Esophagus muscularis mucosa (tissue), 4 donors: ENCODE measurements at places on chromosomes 3 and 15.

GRCh38 chr3:132273036-132273435 lies 44.2 kb upstream of the ACP3 start:
- DNase-seq = no peak

- peak; percentile 45 for DNase-seq
These were observed 390.6 kb upstream of the WNT5A start for GRCh38 chr3:55877703-55878102.

DNA sequence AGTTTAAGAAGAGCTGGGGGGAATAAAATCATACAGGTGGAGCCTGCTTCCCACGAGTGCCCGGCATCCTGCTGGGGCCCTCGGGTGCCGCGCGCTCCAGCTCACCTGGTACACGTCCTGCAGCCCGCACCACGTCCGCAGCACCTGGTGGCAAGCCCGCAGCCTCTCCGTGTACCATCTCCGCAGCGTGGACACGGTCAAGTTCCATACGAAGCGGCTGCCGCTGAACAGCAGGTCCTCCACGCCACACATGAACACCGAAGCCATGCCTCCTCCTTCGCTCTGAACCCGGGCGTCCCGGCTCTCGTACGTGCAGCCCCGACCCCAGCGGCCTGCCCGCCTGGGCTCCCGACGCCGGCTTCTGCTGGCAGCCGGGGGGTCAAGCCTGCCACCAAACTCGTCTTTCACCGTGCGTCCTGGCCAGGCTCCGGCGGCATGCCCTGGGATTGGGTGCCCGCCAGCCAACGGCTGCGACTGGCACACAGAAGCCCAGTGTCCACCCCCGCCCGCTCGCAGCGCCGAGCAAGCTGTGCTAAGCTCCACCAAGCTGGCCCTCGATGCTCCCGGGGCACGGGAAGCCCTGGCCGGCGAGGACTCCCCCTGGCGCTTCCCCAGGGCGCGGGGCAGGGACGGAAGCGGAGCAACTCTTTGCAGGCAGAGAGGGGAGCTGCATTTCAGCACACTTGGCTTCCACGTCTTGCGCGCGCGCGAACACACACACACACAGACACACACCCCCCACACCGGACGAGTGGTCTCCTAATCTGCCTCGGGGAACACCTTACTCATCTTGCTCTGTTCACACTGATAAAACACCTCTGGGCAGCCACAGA lies at the start of gene FRMD4B:
Gene FRMD4B (minus strand): TSS at position 366 of the 833 bp plus-strand sequence. CDS start 99 bp downstream, at position 267.
- DNase-seq = no peak

DNA sequence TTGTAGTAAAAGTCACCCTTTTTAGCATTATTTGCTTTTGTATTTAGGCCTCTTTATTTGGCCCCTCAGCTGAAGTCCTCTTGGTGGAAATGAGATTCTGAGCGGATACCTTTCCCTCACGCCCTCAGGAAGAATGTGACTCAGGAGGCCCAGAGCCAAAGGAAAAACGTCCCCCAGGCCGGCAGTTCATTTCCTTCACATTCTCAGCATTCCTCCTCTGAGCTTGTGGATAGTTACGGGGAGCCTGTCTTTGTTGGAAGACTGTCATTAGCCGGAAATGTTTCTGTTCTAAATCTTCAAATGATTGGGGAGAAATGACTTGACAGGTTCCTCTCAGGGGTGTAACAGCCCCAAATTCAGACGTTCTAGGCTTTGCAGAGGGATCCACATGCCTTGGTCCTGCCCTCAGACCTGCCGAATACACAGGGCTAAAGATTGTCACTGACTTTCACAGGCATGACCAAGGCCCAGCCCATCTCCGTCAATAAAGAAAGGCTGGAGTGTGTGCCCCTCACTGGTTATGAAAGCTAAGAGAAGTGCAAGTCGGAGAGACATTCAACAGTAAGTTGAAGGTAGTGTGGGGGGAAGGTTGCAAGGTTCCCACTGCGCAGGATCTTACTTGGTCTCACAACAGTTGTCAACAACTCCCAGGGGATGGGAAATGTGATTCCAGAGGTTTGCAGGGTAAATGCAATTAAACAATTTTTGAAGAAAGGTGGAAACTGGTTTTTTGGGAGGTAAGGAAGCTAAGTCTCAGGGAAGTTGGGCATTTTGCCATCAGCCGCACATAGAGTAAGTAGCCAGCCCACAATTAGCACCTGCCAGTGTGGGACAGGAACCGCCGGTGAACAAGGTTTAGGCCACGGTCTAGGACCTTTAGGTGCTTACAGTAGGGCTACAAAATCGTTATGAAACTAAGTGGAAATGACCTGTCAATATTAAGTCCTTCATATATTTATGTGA lies 39.7 kb upstream of the MYZAP start:
- DNase-seq = no peak

- DNase-seq = no peak
These were observed 26.5 kb upstream of the SIAH2 start for GRCh38 chr3:150789451-150789850.

DNA sequence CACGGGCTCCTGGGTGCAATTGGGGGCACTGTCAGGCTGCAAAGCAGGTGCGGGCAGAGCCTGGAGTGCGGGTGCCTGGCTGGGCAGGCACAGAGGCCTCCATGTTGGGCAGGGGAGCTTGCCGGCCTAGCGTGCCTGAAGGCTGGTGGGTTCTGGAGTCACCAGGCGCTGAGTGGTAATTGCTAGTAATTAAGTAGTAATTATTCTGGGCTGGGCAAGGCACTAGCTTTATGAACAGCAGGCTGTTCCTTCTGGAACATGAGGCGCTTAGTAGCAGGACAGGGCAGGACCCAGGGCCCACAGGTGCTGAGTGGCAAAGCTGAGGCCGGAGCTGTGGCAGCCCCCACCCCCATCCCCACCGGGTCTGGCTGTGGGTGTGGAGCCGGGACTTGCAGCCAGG lies 25.3 kb downstream of the PLXNA1 start:
- no peak for DNase-seq

GRCh38 chr3:153277029-153277428 lies 115.0 kb downstream of the RAP2B start:
- no peak for DNase-seq

DNA sequence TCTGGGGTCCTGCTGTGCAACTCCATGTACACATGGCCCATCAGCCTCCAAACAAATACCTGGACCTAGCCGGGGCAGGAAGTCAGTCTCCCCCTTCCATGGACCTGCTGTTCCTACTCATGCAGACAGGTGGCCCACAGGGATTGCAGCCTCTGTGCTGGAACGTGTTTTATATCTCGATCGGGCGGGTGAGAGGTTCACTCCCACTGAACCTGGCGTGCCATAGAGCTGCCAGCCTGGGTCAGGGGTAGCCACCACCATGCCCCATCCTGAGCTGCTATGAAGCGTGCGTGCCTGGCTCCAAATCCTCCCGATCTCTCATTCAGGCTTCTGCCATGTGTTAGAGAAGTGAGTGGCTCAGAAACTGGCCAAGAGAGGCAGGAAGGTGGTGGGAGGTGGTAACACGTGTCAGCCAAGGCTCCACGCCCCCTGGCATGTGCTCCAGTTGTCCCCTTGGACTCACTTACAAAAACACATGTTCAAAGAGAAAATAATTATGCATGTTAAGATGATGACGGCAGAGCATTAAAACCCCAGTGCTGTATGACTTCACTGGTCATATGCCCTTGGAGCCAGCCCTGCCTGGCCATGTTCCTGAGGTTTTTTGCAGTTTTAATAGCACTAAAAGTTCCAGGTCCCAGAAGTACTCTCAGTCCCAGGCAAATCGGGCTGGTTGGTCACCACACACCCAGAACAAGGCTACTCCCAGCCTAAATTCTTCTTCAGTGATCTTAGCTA lies 30.6 kb downstream of the CTSH start:
- no peak for DNase-seq

GRCh38 chr15:74322558-74323180 lies 44.8 kb downstream of the CYP11A1 start:
- no peak for DNase-seq
